ENCODE measurements at places on chromosomes 4 and X.
A peak's percentile ranks its signal among the peaks of the same experiment; 100 is the strongest.

DNA sequence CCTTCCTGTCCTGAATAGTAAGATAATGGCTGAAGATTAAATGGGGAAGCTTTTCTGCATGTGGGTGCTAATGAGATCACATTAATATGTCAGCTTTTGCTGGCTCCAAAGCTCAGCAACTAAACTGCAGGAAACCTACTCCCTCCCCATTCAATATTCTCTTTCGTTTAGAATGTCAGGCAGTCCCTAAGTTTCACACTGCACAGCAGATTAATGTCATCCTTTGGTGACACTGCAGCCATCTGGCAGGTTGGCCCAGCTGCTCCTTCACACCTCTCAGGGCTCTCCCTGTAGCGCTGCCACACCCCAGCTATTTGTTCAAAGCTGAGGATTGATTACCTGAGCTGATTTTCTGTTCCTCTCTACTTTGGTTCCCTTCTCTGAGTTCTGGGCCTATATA is 110.5 kb downstream of the KDR start:
- DNase-seq = no peak

DNA sequence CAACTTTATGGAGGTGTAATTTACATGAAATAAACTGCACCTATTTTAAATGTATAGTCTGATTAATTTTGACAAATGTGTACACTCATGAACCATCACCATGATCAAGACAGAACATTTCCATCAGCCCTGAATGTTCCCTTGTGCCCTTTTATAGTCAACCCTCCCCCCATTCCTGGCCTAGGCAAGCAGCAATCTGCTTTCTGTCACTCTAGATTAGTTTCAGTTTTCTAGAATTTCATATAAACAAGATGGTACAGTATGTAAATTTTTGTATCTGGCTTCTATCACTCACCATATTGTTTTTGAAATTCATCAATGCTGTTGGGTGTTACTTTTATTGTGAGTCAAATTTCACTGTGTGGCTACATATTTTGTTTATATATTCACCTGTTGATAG is 234.2 kb upstream of the RPS6KA3 start:
- DNase-seq = no peak

GRCh38 chrX:31355206-31355955 is 283.5 kb upstream of the FTHL17 start:
- DNase-seq = no peak

- DNase-seq = no peak
Measured at GRCh38 chrX:69523314-69523713, 19.2 kb downstream of the NALF2 start.

GRCh38 chr4:77877167-77877566 is 14.5 kb downstream of the MRPL1 start:
- no peak for DNase-seq

GRCh38 chrX:9578083-9578779 is 113.4 kb downstream of the TBL1X start:
- no peak for DNase-seq

- no peak for DNase-seq
Measured at GRCh38 chr4:7785017-7785416, 154.6 kb downstream of the AFAP1 start.

DNA sequence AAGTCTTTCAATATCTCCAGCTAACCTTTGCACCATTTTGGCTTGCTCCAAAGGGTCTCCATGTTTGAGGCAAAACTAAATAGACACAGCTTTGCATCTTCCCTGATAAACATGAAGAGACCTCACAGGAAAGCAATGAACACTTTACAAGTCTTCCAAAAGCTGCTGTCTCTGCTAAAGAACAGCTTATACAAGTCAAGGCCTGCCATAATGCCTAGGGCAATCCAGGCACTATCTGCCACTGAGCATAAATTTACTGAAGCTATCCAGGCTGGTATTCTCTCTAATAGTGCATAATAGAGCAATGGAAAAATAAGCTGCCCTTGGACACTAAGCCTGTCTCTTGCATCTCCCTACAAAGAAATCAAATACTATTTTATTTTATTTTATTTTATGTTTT is 60.1 kb upstream of the S100G start:
- DNase-seq = no peak

DNA sequence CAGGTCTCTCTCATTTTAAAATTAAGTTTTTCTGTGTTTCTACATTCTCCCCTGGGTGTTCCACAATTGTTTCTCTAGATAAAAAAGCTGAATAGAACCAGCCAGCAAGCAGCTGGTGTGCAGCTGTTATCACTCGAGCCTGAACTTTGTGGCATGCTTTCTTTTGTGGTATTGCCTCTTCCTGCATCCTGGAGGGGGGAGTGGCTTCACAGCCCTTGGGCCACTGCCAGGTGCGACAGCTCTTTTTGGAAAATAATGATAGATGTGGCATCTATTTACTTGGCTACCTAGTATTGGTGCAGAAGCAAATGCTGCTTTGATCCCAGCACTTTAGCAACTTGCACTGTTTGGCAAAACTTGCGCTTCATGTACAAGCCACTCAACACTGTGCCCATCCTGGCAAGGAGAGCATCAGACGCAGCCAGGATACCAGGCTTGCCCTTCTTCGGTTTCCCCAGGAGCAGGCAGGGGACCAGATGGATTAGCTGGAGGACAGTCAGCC is 69.4 kb downstream of the HMGB2 start:
- peak; percentile 34 for DNase-seq
